Activated CD4-positive, alpha-beta memory T cell treated with anti-CD3 and anti-CD28 coated beads for 36 hours (primary cell): ENCODE measurements at places on chromosomes 12 and 14. TPM values are rescaled to one million over a fixed set of nuclear protein-coding genes. Genes with fewer than 3 reads are reported as not detected.
A peak's percentile ranks its signal among the peaks of the same experiment; 100 is the strongest.

DNA sequence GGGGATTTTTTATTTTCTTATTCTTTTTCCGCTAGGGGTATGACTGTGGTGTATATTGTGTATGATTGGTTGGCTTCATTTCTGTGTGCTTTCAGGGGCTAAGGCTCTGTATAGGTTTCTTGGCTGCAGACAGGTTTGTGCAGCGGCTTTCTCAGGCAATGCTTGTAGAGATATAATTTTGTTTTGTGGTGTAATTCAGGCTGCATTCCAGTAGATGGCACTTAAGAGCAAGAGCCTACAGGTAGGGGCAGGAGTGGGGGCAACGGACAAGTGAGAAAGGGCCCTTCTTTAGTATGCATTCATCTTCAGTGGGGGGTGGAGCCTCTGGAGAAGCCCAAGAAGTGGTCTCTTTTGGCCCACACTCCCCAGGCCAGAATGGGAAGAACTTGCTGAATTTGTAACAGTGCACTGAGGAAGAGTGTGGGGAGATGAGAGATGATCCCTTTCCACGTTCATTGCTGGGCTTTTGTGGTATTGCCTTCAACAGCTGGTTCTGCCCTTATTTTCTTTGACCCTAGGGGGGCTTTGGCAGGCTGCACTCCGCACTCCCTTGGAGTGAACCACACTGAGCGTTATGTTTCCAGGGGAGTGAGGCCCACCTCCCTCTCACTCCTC, 78.6 kb downstream of the IFNG-AS1 start:
- peaks cover 15% of the 10 kb centered on the region for H3K36me3 ChIP-seq
- no peak overlapping the region for H3K4me3 ChIP-seq
- peak overlapping the region; percentile 60 for H3K27ac ChIP-seq
- peaks cover 11% of the 10 kb centered on the region for H3K4me1 ChIP-seq

The NPFF gene
- 0.58 TPM for total RNA-seq

DNA sequence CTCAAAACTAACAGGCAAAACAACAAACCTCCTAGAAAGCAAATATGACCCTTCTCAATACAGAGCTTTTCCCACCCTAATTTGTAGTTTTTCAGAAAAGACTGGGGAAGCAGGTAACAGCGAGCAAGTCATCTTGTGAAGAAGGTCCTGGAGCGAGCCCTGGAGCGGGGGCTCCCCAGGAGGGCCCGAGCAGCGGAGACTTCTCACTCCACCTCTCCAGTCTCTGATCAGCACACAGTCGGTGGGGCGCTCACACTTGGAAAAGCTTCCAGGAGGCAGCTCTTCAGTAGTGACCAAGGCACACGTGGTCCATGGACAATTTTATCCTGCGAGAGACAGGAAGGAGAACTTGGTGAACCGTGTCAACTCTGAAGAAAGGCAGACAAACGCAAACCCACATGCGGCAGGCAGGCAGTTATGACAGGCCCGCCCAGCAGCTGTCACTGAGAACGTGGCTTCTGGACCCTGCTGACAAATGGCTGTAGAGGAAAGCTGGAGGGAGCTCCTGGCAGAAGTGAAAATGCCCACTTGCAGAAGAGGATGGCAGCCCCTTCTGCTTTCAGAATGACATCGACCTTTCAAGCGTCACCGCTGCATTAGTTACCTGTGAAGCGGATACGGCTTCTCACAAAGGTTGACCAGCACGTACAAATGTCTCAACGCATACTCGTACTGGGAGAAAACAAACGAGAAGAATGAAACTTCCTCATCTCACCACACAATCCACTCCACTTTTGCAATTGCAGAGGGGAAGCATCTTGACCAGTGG, 44.2 kb downstream of the LGMN start:
- H3K4me3 ChIP-seq, result no peak overlapping the region
- H3K27ac ChIP-seq, result no peak overlapping the region
- no peak for DNase-seq

- H3K36me3 ChIP-seq, result no peaks in the 10 kb centered on the region
- H3K27ac ChIP-seq, result no peak overlapping the region
- H3K27me3 ChIP-seq, result no peaks in the 10 kb centered on the region
- no peak for DNase-seq
Observed at GRCh38 chr12:87439990-87440827, 589.0 kb downstream of the C12orf50 start.

The SDR9C7 gene
- not detected for total RNA-seq
